CD4-positive, alpha-beta T cell treated with Interleukin-17A for 1 hour (primary cell): ENCODE measurements at places on chromosomes 5 and 9.

DNA sequence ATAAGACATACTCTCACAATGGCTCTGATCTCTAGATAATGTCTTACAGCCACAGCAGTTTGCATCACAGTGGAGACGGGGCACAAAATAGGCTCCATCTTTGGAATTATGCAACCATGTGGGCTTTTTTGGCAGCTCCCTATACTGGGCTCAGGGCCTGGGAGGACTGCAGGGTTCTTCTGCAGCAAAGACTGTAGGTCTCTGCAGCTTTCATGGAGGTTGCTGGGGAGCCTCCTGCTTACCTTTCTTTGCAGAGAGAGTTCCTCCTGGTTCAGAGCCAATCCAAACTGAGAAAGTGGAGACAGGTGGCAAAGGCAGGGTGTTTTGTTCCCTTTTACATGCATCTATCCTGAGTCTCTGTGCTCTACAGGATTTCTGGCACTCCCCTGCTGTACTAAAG lies 558.0 kb downstream of the TLR4 start:
- no peak for DNase-seq

- DNase-seq, result no peak
These were observed 40.8 kb upstream of the HMHB1 start for GRCh38 chr5:143771189-143771588.

- DNase-seq, result no peak
These were observed 49.5 kb downstream of the COL5A1 start for GRCh38 chr9:134690946-134691694.

DNA sequence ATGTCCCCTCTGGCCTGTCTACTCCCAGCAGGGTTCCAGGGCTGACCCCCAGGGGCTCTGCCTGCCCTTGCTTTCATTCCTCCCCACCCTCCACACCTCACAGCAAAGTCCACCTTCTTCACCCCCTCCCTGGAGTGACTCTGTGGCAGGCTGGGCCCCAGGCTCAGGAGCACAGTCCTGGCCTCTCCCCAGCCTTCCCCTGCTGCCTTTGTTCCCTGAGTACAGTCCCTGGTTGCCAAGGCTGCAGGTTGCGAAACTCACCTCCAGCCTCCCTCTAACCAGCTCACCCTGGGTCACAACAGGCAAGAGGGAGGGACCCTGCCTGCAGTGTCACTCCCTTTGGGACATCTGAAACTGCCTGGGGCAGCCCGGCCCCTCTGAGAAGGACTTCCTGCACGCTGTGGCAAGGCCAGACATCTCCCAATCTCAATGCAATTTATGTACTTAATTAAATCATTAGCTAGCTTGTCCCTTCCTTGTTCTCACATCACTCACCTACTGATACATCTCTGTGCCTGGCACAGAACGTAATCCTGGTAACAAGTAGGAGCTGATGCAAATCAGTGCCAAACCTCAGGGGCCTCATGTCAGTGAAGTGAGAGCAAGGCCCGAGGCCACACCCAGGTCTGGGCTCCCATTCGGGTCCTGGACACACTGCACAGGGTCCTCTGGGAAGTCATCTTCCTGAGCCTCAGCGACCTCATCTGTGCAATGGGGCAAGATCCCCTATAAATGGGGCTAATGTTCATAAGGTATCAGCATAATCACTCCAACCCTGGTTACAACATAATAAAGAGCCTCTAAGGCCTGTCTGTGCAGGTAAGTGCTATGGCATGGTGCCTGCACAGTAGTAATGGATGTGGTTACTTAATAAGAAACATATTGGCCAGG lies 27.3 kb upstream of the TRIM14 start:
- DNase-seq, result peak; percentile 3

DNA sequence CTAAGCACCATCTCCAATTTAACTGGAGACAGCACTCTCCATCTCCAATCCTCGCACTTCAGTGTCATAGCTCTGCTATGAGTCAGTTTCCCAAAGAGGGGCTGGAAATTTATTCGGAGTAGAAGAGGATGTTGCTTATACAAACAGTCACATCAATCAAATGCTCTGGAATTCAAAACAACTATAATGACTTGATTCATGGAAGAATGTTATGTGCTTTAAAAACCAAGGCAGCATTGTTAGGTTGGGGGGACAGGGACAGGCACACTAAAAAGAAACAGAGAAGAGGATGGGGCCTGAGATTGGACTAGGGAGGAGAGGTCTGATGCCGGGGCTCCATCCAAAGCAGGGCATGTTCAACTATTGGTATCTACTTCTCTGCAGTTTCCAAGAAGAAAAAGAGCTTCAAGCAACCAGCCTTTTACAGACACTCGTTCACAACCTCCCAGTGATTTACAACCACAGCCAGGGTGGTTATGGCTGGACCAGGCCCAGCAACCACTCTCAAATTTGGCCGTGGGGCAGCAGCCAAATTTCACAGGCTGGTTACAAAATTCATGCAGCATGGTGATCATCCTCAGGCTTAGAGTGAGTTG lies 117.5 kb upstream of the ZNF366 start:
- no peak for DNase-seq

DNA sequence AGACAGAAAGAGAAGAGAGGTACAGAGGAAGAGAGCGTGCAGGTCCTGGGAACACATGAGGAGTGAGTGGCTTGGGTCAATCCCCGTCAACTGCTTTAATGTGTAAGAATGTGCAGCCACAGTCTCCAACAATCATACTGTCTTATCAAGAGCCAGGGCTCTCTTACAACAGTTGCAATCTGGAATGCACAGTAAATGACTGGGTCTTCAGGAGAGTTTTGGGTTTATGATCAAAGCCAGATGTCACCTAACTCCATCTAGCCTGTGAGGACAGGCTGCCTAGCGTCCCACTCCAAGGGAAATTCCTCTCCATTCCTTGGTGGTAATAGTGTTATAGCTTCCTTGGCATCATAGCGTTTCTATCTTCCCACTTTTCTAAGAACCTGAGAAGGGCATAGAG lies 75.0 kb upstream of the TRIO start:
- DNase-seq, result no peak

DNA sequence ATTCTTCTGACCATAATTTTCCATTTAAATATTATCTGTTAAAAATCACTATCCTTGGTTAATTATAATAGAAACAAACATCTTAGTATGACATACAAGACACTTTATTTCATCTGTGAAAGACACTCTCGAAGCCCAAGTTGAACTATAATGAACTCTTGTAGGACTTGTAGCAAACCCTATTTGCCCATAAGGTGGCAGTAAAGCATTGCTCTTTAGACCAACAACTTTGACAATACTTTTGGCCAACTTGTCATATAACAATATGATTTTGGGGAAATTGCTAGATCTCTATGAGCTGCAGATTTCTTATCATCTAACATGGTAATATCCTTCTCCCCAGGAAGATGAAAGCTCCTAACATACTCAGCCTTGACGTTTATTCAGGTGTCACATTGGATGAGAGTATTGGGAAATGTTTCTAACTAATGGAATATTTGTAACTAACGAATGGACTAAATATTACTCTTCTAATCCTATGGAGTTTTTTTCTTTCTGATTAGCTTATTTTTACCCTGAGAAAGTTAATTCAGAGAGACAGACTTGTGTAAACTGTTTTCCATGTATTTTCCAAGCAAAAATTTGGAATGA lies 11.0 kb downstream of the SPINK14 start:
- DNase-seq, result peak; percentile 58

GRCh38 chr9:98795970-98796363 lies 388 bp downstream of the ANKS6 start:
- peak; percentile 14 for DNase-seq

- no peak for DNase-seq
These were observed 61.4 kb upstream of the FST start for GRCh38 chr5:53418826-53419658.

DNA sequence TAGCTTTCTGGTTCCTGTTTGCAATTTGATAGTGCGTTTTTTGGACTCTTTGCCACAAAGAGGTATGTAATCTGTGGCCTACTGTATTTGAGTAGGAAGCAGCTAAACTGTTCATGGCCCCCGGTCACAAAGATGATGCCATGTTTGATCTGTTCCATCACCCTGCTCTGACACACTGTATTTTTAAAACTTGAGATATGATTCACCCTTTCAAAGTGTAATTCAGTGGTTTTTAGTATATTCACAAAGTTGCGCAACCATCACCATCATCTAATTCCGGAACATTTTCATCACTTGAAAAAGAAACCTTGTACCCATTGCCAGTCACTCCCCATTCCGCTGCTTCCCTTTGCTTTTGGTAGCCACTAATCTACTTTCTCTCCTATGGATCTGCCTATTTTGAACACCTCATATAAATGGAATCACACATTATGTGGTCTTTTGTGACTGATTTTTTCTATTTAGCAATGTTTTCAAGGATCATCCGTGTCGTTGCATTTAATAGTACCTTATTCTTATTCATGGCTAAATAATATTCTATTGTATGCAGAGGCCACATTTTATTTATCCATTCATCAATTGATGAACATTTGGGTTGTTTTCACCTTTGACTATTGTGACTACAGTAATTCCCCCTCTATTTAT lies 141.6 kb downstream of the NR3C1 start:
- DNase-seq, result no peak

DNA sequence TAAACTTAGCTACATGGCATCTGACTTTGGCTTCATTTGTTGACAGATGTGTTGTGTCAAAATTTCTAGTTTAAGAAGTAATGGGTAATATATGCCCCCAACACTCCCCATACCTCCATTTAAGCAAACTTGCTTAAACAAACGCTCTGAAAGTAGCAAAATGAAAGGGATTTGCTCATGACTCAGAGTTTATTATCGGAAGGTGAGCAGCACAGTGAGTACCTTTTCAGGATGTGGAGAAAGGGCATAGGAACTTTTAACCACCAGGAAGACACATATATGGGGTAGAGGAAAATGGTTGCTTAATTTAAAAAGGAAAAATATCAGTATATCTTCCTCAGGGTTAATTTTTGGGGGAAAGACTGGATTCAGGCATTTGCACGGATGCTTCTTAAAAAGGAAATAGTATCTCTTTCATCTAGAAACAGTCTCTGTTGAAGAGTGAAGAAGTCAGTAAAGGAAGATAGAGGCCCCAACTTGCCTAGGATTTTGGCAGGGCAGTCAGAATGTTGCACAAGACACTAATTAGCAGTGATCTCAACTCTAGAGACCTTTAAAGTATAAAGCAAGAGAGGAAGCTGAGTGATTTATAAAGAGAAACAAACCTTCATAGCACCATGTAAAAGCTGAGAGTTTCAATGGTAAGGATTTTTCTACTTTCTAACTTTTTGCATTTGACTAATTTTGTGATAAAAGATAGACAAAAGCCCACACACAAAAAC lies 155.1 kb downstream of the TRIO start:
- DNase-seq, result no peak

DNA sequence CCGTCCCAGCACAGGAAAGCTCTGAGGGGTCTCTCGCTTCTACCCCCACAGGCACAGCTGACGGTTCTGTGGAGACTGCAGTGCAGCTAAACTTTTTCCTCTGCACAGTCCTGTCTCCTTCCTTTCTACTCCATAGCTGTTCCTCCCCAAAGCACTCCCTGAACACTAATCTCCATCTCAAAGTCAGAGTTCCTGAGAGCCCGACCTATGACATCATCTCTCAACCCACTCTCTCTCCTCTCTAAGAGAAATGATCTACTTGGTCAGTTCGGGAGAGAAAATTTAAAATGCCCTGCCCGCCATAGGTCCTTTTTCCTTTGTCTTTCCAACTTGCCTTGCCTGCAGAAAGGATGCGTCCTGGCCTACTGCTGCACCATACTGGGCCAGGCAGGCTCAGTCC lies 90.6 kb downstream of the FANCC start:
- DNase-seq, result no peak

- DNase-seq, result no peak
These were observed 117.7 kb downstream of the STARD4 start for GRCh38 chr5:111394586-111394985.

GRCh38 chr5:64682608-64683007 lies 7.7 kb upstream of the SHISAL2B start:
- no peak for DNase-seq

- no peak for DNase-seq
These were observed 5.3 kb upstream of the PRDM12 start for GRCh38 chr9:130658893-130659698.

GRCh38 chr5:121251954-121252353 lies 599.7 kb upstream of the FTMT start:
- DNase-seq, result no peak

DNA sequence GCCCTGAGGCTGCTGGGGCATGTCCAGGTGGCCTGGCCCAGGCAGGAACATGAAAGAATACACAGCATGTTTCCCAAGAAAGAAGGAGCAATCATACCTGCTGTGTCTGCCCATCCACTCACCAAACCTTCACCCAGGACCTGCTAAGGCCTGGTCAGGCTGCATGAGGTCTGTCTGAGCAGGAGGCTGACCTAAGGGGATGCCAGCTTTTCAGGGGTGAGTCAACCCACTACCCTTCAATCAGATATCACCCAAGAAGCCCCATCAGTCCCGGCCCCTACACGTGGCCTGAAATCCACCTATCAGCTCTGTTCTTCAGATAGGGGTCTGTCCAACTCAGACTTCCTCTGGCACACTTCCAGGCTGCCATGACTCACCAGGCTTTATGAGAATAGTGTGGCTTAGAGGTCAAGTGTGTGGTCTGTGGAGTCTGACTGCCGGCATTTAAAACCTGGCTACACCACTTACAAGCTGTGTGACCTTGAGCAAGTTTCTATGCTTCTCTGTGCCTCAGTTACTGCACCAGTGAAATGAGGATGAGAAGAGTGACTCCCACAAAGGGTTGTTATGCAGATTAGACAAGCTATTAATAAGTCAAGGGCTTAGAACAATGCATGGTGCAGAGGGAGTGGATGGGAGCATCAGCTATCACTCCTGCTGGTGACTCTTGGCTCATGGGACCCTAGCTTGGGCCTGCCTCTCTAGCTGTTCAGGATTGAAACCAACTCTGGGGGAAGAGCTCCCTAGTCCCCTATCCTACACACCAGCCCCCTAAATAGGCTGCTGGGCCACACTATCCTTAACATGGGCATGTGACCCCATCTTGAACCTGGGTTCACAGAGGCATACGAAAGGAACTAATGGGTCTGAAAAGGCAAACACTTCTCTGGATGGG lies 130.3 kb downstream of the PAX5 start:
- DNase-seq, result no peak

DNA sequence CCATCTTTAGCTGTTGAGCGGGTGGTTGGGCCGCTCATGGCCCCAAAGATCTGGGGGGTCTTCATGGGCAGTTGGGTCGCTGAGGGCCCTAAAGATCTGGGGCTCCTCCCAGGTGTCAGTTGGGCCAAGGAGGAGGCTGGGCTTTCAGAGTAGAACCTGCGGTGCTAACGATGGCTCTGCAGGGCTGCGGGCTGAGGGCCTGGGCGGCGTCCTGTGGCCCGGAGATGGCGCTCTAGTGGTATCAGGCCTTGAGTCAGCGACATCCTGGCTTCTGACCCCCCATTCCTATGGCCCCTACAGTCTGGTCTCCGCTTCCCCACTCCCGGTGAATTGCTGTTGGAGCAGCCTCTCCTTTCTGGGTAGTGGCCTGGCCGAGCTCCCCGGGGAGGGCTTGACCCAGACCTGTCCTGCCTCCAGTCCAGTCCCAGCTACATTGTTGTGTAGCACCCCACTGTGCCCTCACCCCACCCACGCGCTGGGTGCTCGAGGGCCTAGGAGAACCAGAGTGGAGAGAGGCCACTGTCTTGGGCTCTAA lies 640 bp downstream of the C5orf58 start:
- DNase-seq, result no peak

GRCh38 chr5:72328172-72328571 lies 8.0 kb downstream of the PTCD2 start:
- DNase-seq, result no peak

- no peak for DNase-seq
These were observed 546.3 kb downstream of the MAT2B start for GRCh38 chr5:164051745-164052144.
